CD4-positive, alpha-beta T cell treated with Interleukin-6 for 4 hours (primary cell): ENCODE measurements at places on chromosomes 7 and 10.

DNA sequence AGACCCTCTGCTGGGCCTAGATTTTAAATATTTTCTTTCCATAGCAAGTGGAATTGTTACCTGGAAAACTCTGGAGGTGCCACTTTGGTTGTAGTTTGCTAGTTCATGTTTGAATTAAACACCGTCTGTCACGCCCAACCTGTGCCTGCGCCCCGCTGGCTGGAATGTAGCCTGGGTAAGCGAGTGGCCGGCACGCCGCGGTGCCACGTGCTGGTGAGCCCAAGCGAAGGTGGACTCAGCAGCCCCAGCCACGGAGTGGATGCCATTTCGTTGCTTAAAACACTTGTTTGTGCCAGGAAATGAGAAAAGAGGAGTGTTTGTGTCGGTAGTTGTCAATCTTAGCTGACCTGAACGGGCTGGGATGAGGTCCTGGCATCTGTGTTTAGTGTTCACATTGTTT is 2.7 kb downstream of the GET4 start:
- no peak for DNase-seq

DNA sequence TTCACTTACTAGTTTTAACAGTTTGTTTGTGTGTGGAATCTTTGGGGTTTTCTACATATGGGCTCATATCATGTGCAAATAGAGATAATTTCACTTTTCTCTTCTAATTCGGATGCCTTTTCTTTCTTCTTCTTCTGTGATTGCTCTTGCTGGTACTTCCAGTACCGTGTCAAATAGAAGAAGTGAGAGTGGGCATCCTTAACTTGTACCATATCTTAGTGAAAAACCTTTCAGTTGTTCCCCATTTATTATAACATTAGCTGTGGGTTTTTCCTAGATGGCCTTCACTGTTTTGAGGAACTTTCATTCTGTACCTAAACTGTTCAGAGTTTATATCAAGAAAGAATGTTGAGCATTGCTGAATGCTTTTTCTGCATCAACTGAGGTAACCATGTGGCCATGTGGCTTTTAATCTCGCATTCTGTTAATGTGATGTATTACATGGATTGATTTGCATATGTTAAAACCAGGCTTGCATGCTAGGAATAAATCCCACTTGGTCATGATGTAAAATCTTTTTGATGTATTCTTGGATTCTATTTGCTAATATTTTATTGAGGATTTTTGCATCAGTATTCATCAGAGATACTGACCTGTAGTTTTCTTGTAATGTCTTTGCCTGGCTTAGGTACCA is 78.7 kb downstream of the FAM107B start:
- no peak for DNase-seq

DNA sequence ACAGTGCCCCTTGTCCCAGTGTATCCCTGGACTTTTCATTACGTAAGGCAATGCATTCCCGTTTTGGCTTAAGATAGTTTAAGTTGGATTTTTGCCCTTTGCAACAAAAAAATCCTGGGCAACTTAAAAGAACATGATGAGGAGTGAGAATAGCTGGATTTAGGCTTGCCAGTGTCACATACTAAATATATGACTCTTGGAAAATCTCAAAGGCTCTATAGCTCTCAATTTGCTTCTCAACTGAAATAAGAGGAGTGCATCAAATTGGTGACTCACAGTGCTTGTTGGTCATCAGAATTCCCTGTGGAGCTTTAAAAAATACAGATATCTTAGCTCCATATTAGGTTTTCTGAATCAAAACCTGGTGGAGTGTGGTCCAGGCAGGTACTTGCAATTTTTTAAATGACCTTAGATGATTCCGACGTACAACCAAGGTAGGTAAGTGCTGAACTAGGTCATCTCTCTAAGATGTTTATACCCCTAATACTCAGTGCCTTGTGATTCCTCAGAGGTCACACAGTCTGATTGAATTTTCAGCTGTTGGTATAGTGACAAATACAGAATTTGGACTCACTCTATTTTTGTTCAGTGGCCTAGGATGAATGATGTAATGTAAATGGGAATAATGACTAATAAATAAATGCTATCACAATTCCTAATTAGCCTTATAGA is 33.9 kb upstream of the ORC5 start:
- no peak for DNase-seq

GRCh38 chr7:12638851-12639456 is 48.5 kb upstream of the ARL4A start:
- no peak for DNase-seq

- no peak for DNase-seq
Measured at GRCh38 chr7:140033036-140033435, 29.7 kb downstream of the PARP12 start.

DNA sequence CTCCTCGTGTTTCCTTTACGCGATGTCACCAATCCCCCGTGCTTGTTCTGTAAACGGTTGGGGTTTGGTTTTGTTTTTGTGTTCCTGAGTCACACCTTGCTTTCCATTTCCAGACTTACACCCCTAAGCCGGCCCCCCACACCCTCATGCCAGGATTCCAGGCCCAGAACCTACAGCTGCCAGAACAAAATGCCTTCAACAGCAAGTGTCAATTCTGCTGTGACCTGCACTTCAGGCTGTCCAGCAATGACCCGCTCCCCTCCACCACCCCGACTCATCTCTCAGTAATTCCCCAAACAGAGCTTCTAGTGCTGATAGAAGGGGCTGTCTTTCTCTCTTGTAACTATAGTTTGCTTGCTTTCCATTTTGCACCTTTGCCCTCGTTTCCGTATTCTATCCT is 722.1 kb upstream of the CELF2 start:
- DNase-seq: no peak

DNA sequence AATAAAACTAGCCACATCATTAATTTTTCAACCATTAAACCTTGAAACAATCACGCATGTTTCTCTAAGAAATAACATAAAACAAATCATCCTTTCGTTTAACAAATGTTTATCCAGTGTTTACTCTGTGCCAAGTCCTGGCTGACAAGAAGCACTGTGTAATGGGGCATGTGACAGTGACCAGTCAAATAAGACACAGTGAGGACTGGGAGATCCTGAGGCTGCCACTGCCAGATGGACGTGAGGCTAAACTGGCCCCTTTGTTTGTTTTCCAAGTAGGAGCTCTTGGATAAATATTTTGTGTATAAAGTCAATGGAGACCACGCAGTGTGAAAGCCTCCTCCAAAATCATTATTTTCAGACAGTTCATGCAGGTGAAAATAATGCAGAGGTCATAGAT is 626.2 kb downstream of the SUGCT start:
- DNase-seq: no peak

- DNase-seq: no peak
Measured at GRCh38 chr7:144854839-144855424, 19.1 kb upstream of the TPK1 start.

- DNase-seq: no peak
Measured at GRCh38 chr10:75146780-75147179, 35.3 kb downstream of the SAMD8 start.

GRCh38 chr7:29896685-29897411 is 90.5 kb downstream of the WIPF3 start:
- DNase-seq: no peak

- DNase-seq: no peak
Measured at GRCh38 chr7:158595068-158595467, 7.4 kb upstream of the PTPRN2 start.

GRCh38 chr10:84214612-84215235 is 10.6 kb downstream of the LRIT2 start:
- DNase-seq: peak; percentile 30

- DNase-seq: no peak
Measured at GRCh38 chr10:17179002-17179401, 22.5 kb downstream of the TRDMT1 start.

DNA sequence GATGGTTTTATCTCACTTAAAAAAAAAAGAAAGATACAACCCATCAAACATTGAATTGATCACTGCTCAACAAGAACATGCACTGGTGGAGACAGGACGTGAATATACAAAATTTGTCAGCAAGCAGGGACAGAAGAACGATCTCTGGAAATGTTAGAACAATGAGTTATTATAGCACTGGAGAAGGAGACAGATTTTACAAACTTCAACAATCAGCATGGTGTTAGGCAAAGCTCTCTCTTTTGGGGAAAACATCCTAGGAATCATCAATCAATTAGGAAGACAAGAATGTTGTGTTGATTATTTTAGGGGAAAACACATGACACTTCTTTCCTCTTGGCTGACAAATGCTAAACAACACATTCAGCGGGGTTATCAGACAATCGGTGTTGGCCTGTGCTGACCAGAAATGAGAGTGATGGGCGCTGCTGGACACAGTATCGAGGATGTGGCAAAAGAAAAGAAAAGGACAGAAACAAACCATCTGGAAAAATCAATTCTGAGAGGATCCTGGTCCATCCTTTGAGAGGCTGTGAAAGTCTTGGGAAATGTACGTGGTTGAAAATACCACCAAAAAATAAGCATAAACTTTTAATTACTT is 103.9 kb downstream of the RAPGEF5 start:
- no peak for DNase-seq

GRCh38 chr7:151984612-151985011 is 28.4 kb downstream of the GALNTL5 start:
- no peak for DNase-seq

DNA sequence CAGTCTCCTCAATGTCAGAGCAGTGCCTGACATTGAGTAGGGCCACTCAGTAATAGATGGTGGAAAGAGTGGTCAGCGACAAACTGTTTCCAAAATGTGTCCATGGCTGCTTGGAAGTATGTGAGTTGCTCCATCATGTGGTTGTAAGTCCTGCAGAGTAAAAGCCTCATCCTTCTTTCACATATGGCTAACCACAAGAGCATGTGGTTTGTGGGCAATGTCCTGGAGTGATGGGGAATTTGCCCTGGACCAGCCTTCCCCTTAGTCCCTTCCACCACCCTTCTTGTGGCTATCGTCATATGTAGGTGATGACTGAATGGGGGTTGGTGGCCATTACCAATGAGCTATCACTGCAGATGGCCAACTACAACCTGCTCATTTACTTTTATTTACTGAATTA is 33.0 kb upstream of the PLXNA4 start:
- DNase-seq: no peak

GRCh38 chr10:13224210-13224995 is 9.8 kb downstream of the UCMA start:
- no peak for DNase-seq

- DNase-seq: no peak
Measured at GRCh38 chr7:18421297-18422002, 74.1 kb upstream of the HDAC9 start.

- no peak for DNase-seq
Measured at GRCh38 chr7:1944619-1945210, 274.6 kb downstream of the ELFN1 start.
